ENCODE measurements at places on chromosomes 11 and 22. TPM values are rescaled to one million over a fixed set of nuclear protein-coding genes. Genes with fewer than 3 reads are reported as not detected.

PRG3 gene
- total RNA-seq, result not detected

TXNRD2 gene
- 23.4 TPM for total RNA-seq

UBQLNL gene
- not detected for total RNA-seq

CALCA gene
- not detected for total RNA-seq

CATSPER1 gene
- total RNA-seq, result under 0.01 TPM

ARHGEF17 gene
- total RNA-seq, result 37.2 TPM

KRTAP5-8 gene
- not detected for total RNA-seq

MOV10L1 gene
- total RNA-seq, result 5.1 TPM

OPCML gene
- total RNA-seq, result 0.22 TPM

MAFF gene
- total RNA-seq, result 43.5 TPM
